ENCODE measurements at places on chromosomes 1 and 21. TPM values are rescaled to one million over a fixed set of nuclear protein-coding genes. Genes with fewer than 3 reads are reported as not detected.

DNA sequence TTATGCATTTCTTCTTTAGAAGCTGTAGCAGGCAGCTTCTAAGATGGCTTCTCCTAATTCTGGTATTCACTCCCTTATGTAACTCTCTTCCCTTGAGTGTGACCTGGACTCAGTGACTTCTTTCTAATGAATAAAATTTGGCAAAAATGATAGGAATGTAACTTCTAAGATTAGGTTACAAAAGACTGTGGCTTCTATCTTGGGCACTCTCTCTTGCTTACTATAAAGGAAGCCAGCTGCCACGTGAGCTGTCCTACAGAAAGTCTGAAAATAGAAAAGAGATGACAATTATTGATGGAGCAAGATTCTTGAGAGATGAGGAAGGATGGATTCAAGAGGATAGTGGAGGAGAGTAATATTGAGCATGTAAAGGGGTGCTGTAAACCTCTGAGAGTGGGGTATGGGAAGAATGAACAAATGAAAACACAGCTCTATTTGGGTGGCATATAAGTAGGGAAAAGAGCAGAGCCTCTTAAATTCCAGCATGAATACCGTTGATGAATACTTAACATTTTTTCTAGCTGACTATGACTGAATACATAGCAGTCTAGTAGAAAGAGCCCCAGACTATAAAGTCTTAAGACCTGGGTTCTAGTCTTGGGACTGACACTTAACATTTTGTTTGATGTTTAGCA, 5.5 kb downstream of the TSEN15 start:
- no peak for DNase-seq

DNA sequence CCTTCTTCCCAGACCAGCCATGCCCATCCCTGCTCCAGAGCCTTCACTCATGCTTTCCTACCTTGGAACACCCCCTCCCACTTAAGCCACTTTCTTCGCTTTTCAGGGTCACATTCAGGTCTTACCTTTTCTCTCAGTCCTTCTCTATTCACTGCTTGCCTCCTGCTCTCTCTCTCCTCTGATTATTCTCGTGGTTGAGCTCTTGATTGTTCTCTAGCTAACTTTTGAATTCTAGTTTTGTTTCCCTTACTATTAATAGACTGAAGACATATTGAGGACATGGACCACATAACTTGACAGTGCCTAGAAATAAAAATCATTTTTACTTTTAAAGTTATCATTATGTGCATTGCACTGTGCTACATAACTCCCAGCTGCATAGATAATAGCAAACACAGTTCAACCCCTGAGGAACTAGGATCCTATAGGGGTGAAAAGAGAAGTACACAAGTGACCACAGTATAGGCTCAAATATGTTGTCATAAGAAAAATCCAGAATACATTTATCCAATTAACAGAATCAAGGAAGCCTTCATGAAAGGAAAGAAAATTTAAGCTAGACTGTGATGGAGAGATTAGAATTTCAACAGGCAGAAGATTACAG, 21.5 kb downstream of the INSL5 start:
- no peak for DNase-seq

- no peak for DNase-seq
Observed at GRCh38 chr1:61572046-61572445, 152.9 kb downstream of the TM2D1 start.

DNA sequence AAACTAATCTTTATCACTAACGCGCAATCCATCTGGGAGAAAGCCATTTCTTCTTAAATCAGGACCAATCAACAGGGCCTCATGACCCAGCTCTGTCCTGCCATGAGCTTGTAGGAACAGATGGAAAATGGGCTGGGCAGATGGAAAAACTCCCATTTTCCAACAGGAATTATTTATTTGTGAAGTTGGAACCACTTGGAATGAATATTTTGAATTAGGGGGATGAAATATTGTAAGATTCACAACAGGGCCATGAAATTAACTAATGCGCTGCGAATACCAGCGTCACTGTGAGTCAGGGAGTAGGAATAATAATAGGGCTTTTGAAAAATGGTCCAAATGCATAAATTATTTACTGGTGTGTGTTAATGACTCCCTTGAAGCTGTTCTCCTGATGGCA, 53.1 kb upstream of the CYP2J2 start:
- no peak for DNase-seq

GRCh38 chr1:228830954-228831481, 95.7 kb downstream of the RHOU start:
- DNase-seq, result no peak

DNA sequence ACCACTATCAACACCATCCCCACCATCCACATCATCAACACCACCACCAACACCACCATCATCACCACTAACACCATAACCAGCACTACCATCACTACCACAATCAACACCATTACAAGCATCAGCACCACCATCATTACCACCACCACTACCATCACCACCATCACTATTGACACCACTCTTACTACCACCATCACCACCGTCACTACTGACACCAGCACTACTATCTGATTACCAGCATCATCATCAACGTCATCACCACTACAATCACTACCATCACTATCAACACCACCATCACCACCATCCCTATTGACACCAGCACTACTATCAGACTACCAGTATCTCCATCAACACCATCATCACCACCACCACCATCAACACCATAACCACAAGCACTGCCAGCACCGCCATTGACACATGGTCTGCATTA, 106.1 kb upstream of the RUNX3 start:
- DNase-seq, result no peak

DNA sequence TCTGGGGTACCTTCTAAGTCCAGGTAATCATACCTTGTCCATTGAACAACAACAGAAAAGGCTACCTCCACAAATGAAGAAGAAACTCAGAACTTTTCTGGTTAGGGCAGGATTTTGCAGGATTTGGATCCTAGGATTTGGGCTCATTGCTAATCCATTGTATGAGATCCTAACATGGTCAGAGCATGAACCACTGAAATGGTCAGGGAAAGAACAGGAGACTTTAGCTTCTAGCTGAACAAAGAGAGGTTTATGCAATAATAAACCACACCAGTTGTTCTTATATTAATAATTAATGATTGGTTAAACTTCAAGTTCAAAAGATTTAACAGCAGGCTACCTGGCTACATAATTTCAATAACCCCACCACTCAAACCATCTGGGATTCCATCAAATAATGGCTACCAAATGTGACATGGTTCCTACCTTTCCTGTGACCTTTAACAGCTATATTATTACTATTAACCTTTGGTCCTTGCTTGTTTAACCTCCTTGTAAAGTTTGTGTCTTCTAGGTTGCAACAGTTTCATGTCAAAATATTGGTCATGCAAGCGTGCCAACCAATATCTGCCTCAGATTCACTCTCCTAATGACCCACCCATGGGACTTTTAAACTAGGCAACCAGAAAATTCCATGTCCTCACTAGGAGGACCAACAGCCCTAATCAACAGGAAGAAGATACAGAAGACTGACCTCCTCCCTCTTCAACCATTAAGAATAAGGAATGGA, 60.6 kb upstream of the USH2A start:
- DNase-seq, result no peak

DNA sequence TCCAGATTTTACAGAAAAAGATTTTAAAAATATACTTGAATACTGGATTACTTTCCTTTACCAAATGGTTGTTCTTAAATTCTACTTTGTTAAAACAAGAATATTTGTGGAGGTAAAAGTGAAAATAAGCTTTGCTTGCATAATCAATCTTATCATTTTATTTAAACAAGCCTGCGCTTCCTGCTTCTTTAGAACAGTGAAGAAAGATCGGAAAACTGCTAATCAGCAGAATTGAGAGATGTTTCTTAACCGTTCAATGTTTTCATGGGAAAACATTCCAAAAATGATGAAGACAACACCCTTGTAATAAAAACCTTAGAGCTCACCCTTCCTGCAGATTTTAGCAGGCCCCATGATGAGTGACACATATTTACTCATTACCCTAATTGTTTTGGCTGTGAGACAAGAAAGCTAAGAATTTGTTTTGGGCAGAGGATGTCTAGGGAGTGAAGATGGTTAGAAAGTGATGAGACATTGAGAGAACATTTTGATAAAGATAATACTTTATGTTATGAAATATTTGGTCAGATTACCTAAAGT, 72.6 kb downstream of the TPR start:
- no peak for DNase-seq

- DNase-seq, result no peak
Observed at GRCh38 chr1:159879977-159880376, 17.5 kb upstream of the VSIG8 start.

- no peak for DNase-seq
Observed at GRCh38 chr1:182740120-182740519, 49.5 kb upstream of the NPL start.

GRCh38 chr1:151920149-151920548, 10.8 kb upstream of the THEM4 start:
- DNase-seq, result no peak

Gene AKNAD1
- polyA plus RNA-seq, result 1.2 TPM

Gene USP16
- polyA plus RNA-seq, result 29.6 TPM

Gene SIM2
- 0.06 TPM for polyA plus RNA-seq

Gene RNU1-1
- polyA plus RNA-seq, result not detected

Gene CTSE
- polyA plus RNA-seq, result 0.72 TPM
